ENCODE measurements at places on chromosomes 6 and 20.

- no peak for DNase-seq
These were observed 6.9 kb downstream of the PTK7 start for GRCh38 chr6:43082806-43083655.

DNA sequence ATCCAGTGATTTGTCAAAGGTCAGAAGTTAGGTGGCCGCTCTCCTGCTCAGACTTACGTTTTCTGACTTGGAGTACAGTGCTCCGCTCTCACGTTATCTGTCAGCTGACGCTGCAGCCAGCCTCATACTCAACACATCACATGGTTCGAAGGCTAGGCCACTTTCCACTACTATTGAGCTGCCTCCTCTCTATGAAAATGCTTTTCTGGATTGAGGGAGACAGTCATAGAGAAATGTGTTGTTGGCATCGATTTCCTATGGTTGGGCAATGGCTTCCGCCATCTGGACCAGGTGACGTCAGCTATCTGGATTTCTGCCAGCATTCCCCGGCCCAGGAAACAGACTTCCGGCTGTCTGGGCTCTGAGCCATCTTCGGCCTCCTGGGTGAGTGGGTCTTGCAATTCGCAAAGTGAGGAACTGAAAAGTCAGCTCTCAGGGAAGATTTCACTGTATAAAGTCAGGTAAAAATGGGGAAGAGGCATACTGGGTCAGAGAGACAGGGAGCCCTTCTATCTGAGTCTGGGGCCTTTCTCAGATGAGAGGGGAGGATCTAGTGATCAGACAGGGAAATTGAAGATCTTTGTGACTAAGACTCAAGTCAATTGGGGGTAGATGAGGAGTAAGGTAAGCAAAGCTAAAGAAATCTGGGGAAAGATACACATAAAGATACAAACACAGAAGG, 37.5 kb upstream of the IER3 start:
- peak; percentile 31 for DNase-seq

- no peak for DNase-seq
These were observed 524 bp downstream of the C20orf203 start for GRCh38 chr20:32672982-32673851.

DNA sequence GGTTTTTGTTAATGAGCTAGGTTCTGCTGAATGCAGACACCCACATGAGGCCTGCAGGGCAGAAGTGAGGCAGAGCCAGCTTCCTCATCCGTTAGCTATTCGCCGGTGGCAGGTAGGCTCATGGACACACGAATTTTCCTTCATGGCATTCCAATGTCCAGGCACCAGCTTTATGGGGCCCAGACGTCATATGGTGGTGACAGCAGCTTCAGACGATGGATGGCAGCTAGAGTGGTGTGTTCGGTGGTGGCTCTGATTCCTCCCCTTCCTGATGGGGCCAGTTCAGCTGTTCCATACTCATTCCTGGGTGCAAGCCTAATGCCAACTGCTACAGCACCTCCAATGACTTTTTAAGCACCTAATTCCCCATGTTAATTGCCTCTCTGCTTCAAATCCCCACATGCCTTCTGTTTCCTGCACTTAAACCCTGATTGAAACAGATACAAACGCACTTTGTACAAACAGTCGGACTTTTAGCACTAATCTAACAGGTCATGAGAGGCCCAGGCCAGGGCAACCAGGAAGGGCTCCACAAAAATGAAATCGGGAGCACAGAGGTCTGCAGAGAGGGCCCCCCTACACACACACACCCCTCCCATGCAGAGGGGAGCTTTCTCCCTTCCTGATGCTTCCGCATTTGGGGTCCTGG, 35.7 kb upstream of the MLN start:
- DNase-seq = no peak

- no peak for DNase-seq
These were observed 267.4 kb downstream of the CDH4 start for GRCh38 chr20:61519488-61519887.

GRCh38 chr6:157666729-157667128, 156.3 kb upstream of the SNX9 start:
- no peak for DNase-seq

GRCh38 chr6:15421945-15422733, 176.3 kb downstream of the JARID2 start:
- DNase-seq = no peak

DNA sequence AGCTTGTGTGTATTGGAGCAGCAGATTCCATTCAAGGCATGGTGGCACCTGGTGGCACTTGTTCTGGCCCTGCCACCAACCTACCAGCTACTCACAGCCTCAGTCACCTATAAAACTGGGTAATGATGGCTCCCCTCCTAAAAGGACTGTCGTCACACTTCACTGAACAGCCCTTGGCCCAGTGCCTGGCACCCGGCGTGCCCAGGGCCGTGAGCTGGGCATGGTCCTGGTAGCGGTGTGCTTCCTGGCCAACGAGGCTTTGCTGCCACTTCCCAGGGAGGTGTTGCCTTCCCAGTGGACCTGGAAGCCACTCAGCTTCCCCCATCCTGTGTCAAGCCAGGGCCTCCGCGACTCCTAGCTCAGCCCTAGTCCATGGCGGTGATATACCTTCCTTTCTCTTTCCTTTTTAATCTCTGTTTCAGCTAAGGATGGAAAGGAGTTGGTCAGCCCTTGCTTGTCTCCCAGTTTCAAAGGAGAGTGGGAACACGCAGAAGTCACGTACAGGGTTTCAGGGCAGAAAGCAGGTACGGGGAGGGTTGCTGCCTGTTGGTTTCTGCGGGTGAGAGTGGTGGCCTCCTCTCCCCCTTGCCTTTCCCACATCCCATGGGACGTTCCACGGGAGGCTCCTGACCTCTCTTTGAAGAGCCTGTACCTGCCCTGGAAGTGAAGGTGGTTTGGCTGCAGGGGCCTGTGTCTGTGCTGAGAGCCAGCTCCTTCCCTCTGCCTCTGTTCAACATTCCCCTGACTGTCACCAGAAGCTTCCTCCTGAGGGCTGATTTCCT, 25.5 kb downstream of the ENTPD6 start:
- no peak for DNase-seq

DNA sequence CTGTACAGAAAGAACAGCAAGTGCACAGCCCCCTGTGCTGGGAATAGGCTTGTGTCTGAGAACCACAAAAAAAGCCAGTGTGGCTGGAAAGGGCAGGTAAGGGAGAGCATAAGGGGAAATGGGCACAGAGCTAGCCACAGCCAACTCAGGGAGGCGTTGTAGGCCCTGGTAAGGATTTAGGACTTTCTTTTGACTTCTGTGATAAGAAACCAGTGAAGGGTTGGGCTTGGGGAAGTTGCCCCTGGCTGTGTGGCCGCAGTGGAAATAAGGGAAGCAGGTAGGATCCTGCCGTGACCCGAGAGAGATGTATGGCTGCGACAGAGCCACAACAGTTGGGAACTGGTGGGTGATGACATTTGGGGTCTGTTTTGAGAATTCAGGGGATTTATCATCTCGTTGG, 30.0 kb upstream of the PHACTR2 start:
- DNase-seq = no peak

DNA sequence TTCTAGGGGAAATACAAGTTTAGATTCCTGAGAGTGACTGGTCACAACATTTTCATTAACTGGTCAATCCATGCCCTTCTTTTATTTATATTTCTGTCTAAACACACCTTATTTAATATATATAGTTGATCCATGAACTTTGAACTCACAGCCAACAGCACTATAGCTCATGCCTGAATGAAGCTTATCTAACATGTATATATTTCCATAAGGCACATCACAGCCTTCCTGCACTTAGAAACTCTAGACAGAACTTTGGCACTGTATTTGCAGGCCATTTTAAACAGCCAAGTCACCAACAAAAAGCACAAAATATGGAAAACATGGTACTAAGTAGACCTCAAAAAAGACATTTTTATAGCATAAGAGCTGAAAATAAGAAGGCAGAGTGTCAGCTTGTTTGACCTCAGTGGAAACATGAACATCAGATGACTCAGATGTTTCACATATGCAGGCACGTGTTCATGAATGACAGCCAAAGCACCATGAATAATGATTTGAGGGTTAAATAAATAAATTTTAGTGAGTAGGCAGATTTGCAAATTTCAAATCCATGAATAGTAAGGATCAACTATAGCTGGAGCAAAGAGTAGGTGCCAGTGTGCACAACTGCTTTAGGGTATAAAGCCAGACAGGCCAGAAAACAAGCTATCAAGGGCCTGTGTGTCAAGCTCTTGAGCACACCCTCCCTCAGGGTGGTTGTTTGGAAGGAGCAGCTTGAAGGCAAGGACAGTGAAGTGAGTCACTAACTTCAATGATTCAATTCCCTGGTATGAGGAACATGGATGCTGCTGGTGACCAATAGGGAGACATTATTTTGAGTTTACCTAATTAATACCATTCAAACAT, 88.9 kb upstream of the NT5E start:
- DNase-seq = no peak

DNA sequence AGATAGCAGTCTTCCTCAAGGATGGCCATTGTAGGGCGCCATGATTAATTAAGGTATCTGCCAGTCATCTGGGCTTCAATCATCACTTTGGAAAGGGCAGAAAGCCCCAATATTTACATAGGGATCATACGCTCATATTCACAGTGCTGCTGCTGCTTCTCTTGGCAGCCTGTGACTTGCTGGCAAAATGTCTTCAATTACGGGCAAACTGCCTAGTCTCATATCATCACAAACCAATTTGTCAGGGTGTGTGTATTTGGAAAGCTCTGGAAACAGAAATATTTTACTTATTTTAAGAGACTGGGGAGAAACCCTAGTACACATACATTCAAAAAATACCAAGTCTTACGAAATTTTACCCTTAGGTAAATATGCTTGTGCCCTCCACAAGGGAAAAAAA, 77.6 kb downstream of the SAMD5 start:
- no peak for DNase-seq

DNA sequence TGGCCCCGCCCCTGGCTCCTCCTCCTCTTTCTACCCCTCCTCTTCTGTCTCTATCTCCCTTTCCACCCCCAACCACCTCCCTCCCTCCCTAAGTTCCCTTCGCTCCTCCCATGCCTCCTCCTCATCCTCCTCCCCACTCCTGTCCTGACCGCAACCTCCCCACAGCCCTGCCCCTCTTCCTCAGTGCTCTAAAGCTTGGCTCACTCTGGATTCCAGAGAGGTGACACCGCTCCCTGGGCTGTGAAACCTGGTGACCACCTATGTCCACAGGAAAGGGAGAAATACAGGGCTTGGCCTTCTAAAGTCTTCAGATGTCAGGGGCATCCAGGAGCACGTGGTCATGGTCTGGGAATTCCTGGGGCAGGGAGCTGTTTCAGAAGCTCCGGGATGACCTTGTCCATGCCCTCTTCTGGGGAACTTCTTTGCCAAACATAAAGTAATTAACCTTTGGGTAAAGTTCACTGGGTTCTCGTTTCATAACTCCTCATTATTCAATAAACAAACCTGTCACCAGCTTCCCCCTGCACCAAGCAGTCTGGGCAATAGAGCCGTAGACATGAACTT, 345 bp upstream of the CST5 start:
- no peak for DNase-seq

DNA sequence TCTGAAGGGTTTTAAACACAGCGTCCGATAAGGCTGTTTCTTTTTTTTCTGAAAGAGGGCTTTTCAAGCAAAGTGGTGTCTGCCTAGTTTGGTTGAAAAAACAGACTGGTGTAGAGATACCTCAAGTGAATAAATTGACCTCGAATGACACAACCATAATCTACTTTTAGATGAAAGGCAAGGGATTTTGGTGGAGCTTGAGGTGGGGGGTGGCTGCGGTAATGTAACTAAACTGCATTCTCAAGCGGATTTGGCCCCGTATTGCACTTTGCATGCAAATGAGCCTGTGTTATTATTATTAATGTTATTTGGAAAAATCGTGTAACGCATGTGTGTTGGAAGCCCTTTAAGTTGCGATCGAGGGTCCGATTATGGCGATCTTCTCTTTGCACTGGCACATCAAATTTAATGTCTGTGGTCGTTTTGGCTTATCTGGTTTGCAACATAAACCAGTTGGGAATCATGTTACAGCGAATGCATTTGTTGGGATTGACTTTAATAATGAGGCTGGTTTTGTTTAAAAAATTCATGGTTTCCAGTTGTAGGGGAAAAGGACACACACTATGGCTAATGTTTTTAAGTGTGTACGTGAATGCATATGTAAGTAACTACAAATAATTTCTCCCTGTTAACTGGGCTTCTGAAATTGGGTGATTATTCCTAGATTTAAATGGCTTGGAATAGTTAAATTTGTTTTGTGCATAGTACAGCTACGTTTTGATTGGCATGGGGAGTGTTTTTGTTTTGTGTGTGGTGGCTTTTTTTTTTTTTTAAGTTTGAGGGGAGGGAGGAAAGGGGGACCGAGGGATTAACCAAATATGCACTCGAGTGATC, 1.0 kb downstream of the JARID2 start:
- DNase-seq = no peak

DNA sequence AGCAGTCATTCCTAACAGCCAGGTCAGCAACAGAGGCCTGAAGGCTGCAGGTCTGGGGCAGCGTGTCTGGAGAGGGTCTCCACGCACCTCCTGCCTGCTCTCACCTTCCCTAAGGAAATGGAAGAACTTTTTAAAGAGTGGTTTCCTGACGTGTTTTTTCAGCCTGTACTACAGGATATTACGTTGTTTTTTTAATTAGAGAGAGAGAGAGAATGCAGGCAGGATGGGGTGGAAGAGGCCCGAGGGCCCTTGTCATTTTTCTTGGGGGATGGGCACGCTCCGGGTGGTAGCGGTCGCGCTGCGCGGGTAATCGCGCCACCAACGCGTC, 2.1 kb downstream of the DLL1 start:
- DNase-seq = no peak

Measured in T-cell (primary cell).